Activated T-helper 1 cell treated with anti-CD3 and anti-CD28 coated beads, Interleukin-2, amount 50 U/mL, for 16 hours (primary cell): ENCODE measurements at places on chromosomes 16 and 17.

GRCh38 chr17:72122765-72123529 lies 2.1 kb downstream of the SOX9 start:
- DNase-seq: no peak

DNA sequence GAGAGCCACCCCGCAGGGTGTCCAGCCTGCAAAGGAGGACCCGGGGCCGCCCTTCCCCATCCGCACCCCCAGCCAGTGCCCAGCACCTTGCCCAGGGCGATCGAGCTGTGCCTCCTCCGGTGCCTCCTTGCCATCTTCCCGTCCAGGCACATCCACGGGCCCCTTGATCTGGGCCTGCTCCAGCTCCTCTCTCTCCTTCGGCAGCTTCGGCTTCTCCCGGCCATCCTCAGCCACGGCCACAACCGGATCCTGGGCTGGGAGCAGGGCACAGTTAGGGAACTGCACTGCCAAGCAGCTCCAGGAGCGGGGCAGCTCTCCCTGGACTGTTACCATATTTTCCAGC lies 13.8 kb downstream of the NDUFAF8 start:
- no peak for DNase-seq

- no peak for DNase-seq
Observed at GRCh38 chr17:34780438-34780837, 180.8 kb downstream of the CCT6B start.

DNA sequence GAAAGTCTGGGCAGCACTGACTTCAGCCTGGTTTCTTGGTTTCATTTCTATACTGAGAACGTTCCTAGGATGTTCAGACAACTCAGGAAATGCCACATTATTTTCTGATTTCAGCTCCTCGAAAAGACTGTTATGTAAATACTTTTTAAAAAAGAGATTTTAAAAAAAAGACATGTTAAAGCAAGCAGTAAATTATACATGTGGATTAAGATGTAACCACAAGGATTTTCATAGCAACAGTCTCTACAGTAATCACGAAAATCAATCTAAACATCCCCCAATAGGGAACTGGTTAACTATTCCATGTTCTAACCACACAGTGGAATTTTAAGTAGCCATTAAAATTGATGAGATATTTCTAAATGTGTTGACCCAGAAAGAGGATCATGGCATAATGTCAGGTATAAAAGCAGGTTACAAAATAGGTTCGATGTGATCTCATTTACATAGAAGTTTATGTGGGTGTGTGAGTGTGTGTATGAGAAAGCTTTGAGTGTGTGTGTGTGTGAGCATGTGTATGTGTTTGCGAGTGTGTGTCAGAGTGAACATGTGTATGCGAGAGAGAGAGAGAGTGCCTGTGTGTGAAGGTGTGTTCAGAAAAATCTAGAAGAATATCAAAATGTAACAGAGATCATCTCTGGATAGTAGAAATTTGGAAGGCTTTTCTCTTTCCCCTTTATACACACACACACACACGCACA lies 63.0 kb upstream of the ERCC4 start:
- DNase-seq: no peak

DNA sequence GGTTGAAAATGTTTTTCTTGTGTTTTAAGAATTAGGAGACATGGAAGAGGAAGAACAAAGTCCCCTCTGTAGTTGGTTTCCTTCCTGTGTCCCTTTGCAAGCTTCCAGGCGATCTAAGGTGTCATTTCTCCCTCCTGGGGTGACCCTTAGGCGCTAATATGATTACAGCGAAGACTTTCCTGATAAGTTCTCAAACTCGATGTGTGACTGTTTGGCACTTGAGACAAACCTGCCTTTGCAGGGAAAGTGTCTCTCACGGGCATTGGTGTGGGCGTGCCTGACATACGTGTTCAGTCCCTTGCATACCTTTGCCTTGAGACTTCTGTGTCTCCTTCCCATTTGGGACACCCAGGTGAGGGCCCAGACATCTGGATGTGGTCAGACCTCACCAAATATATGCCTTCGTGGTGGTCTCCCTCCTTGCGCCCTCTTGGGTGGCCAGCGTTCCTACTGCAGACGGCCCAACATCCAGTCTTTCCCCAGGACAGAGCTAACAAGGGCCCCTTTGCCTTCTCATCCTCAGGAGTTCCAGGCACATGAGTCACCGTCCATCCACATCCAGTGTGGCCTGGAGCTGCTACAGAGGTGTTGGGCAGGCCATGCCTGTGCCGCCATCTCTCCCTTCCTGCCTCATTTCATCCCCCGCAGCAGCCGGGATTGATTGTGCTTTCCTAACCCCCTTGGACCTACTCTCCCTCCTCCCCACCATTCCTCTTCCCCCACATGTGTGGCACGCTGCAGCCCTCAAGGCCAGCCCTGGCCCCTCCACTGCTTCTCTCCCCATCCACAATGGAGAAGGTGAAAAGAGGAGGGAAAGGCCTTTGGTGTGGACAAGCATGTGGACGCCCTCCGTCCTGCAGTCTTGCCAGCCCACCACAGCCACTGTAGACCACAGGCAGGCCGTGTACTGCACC lies 3.1 kb upstream of the JPT2 start:
- no peak for DNase-seq

DNA sequence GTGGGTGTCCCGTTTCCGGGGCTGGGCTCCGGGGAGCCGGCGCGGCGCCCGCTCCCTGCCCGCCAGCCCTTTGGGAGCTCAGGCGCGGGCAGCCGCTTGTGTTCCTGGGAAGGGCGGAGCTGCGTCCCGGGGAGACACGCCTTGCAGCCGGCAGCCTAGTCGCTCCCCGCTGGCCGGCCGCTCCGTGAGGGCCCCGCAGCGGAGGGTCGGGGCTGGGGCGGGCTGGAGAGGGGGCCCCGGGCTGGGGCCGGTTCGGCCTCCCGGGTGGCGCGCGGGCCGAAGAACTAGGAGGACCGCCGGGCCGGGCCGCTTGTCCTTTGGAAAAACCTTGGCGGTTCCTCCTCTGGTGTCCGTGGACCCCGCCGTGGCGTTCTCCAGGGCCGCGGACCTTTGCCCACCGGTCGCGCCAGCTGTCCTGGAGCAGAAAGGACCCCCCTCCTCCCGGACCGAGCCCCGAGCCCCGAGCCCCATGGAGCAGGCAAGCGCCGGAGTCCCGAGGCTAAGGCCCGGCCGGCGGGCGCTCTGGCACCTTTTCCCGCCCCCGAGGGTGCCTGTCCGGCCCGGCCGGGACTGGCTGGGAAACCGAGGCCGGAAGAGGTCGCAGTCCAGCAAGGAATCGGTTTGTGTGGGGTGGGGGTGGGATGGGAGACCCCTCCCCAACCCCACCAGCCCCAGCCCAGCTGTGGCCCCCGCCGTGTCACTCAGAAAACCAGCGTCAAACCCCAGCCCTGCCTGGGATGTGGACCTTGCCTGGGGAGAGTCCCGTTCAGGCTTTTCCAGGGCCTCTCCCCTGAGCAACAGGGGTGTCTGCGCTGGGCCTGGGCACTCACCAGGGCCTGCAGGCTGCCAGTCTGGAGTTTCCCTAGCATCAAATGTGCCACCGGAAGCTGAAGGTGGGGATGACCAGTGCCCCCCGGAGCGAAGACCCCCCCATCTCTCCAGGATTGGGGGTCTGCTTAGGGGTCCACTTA lies 6.8 kb upstream of the TBC1D3B start:
- no peak for DNase-seq

GRCh38 chr17:49015924-49016774 lies 19.0 kb downstream of the IGF2BP1 start:
- DNase-seq: no peak

GRCh38 chr16:68707340-68708152 lies 29.5 kb upstream of the CDH1 start:
- no peak for DNase-seq

GRCh38 chr17:63196772-63197335 lies 230.8 kb downstream of the TANC2 start:
- DNase-seq: no peak

GRCh38 chr16:70253291-70254106 lies 1.8 kb upstream of the EXOSC6 start:
- no peak for DNase-seq

DNA sequence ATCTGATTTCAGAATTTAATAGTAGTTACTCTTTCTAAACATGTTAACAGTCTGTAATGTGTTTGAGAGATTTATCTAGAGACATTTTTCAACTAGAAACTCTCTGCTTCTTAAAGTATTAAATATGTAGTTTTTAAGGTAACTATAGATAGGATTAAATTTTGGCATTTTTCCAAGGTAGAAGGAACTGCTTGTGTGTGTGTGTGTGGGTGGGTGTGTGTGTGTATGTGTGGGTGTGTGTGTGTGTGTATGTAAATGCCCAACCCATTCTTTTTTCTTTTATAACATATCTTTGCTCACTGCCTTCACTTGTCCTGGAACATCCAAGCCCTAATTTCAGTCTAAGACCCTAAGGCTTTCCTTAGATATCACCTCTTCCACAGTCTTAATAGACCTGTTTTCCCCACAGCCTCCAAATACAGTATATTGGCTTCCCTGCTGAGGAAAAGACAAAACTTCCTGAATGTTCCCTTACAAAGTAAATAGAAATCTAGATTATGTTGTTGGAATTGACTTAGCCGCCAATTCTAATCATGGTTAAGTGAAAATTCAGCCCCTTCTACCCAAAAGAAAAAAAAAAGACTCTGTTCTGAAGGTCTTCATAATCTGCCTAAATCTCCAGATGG lies 33.5 kb downstream of the NUP93 start:
- DNase-seq: no peak

DNA sequence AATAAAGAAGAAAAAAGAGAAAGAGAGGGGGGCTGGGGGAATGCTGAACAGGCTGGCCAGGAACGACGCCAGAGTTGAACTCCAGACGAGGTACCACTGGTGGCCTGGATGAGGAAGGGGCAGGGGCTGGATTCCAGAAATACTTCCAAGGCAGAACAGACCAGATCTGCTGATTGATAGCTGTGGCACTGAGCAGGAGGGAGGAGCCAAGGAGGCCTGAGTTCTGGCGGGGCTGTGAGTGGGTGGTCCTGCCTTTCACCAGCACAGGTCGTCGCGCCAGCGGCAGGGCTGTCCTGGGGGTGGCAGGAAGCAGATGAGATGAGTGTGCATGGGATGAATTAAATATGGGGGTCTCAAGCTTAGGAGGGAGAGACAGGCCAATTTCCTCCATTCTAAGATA lies 5.5 kb downstream of the CCDC42 start:
- DNase-seq: no peak

GRCh38 chr16:11045441-11045840 lies 101.1 kb downstream of the CLEC16A start:
- DNase-seq: no peak

- DNase-seq: no peak
Observed at GRCh38 chr16:4426021-4426684, 485 bp downstream of the DNAJA3 start.

GRCh38 chr16:787978-788398 lies at the start of gene RPUSD1:
RPUSD1 (minus strand) TSS chr16:788381; CDS start chr16:787737, 644 bp downstream.
- no peak for DNase-seq

DNA sequence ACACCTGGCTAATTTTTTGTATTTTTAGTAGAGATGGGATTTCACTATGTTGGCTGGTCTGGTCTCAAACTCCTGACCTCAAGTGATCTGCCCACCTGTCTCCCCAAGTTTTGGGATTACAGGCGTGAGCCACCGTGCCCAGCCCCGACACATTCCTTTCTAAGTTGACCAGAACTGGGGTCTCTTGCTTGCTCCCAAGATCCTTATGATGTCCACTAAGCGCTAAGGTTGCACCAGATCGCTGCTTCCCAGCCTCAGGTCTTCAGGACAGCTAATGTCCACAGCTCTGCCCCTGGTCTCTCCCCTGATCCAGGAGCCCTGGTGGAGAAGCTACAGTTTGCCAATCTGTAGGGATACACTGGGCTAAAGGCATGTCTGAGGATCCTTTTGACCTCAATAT lies 29.5 kb downstream of the NSMCE1 start:
- DNase-seq: no peak

DNA sequence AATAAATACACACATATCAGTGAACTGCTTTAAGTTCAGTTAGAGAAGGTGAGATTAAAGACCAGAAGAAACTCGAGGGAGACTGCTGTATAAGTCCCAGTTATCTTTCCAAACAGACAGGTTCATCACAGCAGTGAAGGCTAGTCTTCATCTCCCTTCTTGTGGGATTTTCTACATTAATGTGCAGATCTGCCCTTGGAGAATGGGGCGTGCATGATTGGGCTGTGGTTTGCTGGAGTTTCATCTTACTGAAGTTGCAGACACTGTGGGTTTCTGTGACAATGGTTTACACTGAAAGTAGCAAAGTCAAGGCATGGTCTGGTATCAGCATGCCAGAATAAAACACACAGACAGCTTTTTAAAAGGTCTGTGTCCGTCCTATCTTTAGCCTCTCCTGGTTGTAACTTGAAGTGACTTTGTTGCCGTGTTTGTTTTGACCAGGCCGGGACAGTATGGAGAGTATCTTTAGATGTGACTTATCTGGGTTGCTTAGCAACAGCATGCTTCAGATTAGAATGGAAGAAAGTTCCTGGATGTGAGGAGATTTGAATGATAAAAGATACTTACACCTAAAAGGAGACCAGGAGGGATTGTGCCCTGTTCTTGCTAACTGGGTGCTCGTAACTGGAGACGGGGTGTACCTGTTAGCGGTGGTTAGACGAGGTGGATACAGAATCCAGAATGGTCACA lies 16.1 kb downstream of the NAA60 start:
- no peak for DNase-seq

DNA sequence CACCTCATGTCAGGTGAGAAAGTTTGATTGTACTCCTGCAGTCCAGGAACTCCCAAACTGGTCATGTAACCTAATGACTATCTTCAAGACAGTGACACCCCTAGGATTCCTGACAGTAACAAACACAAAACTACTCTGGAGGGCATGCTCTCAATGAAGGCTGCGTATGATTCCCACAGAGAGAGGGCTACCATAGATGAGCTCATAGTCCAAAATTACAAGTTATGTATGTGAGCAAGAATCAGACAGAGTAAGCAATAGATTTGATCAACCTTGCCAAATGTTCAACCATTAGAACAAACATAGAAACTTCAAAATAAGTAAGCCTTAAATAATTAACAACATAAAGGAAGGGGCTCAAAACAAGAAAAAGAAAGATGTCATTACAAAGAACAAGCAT lies 158.1 kb downstream of the COPRS start:
- DNase-seq: no peak

GRCh38 chr17:19546289-19547065 lies 12.8 kb downstream of the SLC47A1 start:
- no peak for DNase-seq

DNA sequence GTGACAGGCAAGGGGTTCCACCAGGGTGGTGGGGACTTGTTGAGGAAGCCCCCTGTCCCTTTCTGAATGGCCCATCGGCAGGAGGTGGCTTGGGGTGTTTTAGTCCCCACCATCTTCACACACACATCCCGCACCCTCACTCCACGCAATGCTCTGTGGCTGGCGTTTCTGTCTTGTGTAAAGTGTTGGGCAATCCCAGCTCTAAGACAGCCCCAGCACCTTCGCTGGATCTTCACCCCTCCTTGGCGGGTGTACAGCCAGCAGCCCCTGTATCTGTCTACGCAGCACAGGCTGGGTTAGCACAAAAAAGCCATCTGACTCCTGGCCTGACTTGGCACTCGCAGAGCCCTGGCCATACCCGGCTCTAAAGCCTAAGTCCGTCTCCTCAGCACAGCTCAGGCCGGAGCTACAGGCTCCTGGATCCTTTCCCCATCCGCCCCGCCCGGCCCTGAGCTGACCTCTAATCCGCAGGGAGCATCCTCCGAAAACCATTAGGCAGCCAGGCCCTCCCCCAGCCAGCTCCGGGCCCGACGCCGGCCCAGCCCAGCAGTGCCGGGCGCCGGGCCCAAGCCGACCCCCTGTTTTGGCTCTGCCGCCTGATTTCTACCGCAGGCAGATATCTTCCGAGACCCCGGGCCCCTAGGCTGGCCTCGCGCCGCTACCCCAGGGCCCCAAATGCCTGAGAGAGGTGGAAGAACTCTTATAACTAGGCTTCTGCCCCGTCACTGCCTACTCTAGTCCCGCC lies 42.4 kb upstream of the TAC4 start:
- no peak for DNase-seq
